Ovary (tissue), 10 donors: ENCODE measurements at places on chromosomes 3 and 15. TPM values are rescaled to one million over a fixed set of nuclear protein-coding genes. Genes with fewer than 3 reads are reported as not detected.

DNA sequence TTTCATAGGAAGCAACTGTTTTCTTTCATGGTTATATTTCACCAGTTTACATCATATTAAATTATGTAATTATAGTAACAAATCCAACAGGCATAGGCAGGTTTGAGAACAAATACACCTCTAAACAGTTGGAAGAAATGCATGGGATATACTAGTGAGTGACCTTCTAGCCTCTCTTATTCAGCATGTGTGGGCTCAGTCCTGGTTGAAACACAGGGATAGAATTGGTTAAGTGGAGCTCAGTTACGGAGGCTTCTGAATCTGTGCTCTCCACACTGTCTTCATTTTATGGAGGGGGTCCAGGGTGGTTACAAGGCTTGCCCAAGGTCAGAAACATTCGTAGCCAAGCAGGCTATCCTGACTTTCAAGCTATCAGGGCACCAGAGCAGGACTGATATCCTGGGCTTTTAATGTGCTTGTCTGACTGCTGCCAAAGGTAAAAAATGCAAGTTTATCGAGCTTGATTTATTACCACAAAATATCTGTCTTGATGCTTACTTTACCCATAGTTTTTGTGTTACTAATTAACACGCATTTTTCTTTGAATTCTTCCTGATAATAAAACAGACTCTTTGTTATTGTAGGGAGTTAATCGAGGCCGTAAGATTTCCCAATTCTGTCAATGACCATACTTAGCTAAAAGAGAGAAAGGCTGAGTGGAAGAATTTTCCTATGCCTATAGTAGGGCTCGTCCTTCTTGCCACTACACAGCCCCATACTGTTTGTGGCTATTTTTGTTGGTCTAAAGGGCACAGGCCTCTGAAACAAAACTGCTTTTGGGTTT lies 89.6 kb downstream of the FILIP1L start:
- H3K36me3 ChIP-seq = no peaks in the 10 kb centered on the region
- DNase-seq = peak; percentile 36
- peaks cover 9% of the 10 kb centered on the region for H3K4me1 ChIP-seq

DNA sequence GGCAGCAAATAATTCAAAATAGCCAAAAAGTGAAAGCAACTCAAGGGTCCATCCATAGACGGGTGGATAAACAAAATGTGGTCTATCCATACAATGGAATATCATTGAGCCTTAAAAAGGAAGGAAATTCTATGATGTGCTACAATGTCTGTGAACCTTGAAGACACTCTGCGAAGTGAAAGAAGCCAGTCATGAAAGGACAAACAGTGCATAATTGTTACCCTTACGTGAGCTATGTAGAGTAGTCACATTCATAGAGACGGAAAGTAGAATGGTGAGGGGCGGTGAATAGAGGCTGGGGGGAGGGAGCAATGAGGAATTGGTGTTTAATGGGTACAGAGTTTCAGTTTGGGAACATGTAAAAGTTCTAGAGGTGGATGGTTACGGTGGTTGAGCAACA lies 18.1 kb downstream of the IGF1R start:
- no peak overlapping the region for H3K4me3 ChIP-seq
- no peaks in the 10 kb centered on the region for H3K36me3 ChIP-seq
- H3K27me3 ChIP-seq = no peaks in the 10 kb centered on the region
- no peak overlapping the region for H3K27ac ChIP-seq

GRCh38 chr15:64694816-64695215 lies 80.6 kb downstream of the RBPMS2 start:
- H3K27ac ChIP-seq = no peak overlapping the region
- H3K4me3 ChIP-seq = no peak overlapping the region
- no peak for DNase-seq
- peaks cover 50% of the 10 kb centered on the region for H3K4me1 ChIP-seq

GRCh38 chr3:16069149-16069922 lies 105.1 kb upstream of the GALNT15 start:
- H3K4me3 ChIP-seq = no peak overlapping the region
- no peaks in the 10 kb centered on the region for H3K36me3 ChIP-seq
- DNase-seq = no peak
- no peaks in the 10 kb centered on the region for H3K27me3 ChIP-seq
- no peak overlapping the region for H3K27ac ChIP-seq

DNA sequence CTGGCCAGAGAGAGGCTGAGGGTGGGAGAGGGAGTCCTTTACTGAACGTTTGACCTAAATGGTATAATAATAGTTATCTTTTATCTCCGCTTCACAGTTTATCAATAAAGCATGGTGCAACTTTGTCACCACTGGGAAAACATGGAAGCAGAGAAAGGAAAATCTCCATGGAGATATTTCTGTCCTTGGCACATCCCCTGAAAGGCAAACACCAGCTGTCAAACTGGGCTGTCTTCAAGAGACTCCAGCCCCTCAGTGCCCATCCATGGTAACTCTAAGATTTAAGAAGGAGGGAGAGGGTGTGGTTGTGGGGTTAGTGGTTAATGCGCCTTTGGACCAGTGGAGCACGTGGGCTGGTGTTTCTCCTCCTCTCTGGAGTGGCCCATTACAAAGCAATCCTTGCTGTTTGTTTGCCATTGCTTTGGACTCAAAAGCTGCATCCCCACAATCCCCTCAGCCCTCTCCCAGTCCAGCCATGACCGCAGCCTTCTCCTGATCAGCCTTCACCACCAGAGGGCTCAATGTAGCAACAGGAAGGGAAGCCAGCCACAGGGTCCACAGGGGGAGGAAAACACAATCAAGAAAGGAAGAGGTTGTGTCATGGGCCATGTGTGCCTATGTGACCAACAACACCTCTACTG lies 38.2 kb upstream of the FAM174B start:
- no peak for DNase-seq
- no peaks in the 10 kb centered on the region for H3K27me3 ChIP-seq
- no peaks in the 10 kb centered on the region for H3K36me3 ChIP-seq
- H3K4me3 ChIP-seq = no peak overlapping the region

GRCh38 chr3:33681667-33682066 lies 36.4 kb downstream of the CLASP2 start:
- no peak overlapping the region for H3K27ac ChIP-seq
- no peaks in the 10 kb centered on the region for H3K4me1 ChIP-seq
- no peaks in the 10 kb centered on the region for H3K27me3 ChIP-seq
- H3K36me3 ChIP-seq = no peaks in the 10 kb centered on the region
- no peak for DNase-seq
- H3K4me3 ChIP-seq = no peak overlapping the region

- no peaks in the 10 kb centered on the region for H3K36me3 ChIP-seq
- no peak overlapping the region for H3K27ac ChIP-seq
- H3K4me3 ChIP-seq = no peak overlapping the region
- no peaks in the 10 kb centered on the region for H3K4me1 ChIP-seq
Observed at GRCh38 chr3:8421267-8421666, 80.4 kb upstream of the LMCD1 start.

- DNase-seq = peak; percentile 71
- peak overlapping the region; percentile 76 for H3K4me3 ChIP-seq
- peak overlapping the region; percentile 98 for H3K27ac ChIP-seq
- H3K36me3 ChIP-seq = no peaks in the 10 kb centered on the region
Observed at GRCh38 chr3:49411535-49411967, 225 bp downstream of the RHOA start.

DNA sequence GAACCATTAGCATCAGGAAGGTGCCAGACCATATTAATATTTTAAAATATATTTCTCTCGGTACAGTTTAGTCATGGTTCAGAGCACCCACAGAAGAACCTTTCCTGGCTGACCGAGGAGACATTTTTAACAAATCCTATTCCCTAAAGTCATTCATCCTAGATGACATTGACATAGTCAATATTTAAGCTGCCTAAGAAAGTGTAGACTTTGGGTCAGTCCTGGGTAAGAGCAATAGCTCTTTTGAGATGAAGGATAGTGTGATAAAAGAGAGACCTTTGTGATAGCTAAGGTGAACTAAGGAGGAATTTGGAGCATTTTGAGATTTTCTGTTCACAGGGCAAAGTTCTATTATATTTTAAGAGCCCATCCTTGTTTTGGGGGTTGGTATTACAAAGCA lies 47.5 kb downstream of the ZNF609 start:
- no peaks in the 10 kb centered on the region for H3K36me3 ChIP-seq
- H3K4me1 ChIP-seq = peaks cover 21% of the 10 kb centered on the region
- no peak overlapping the region for H3K27ac ChIP-seq
- no peaks in the 10 kb centered on the region for H3K27me3 ChIP-seq
- DNase-seq = no peak

- H3K4me1 ChIP-seq = peaks cover 13% of the 10 kb centered on the region
- H3K36me3 ChIP-seq = no peaks in the 10 kb centered on the region
- no peak for DNase-seq
- H3K27ac ChIP-seq = no peak overlapping the region
Observed at GRCh38 chr3:177600411-177600810, 403.1 kb upstream of the TBL1XR1 start.

GRCh38 chr3:193640165-193640715 lies 47.2 kb downstream of the OPA1 start:
- H3K4me3 ChIP-seq = no peak overlapping the region
- no peaks in the 10 kb centered on the region for H3K4me1 ChIP-seq
- H3K27me3 ChIP-seq = no peaks in the 10 kb centered on the region
- DNase-seq = no peak
- H3K27ac ChIP-seq = no peak overlapping the region

ABHD6 gene
- total RNA-seq = 10.8 TPM

CORO2B gene
- total RNA-seq = 29.9 TPM

EPHA6 gene
- 11.3 TPM for total RNA-seq

RASA2 gene
- 17.6 TPM for total RNA-seq
